Stimulated activated CD4-positive, alpha-beta T cell treated with anti-CD3 and anti-CD28 coated beads, Interleukin-4, amount 100 ng/mL, for 4 hours (primary cell): ENCODE measurements at places on chromosomes 2 and 18.

GRCh38 chr2:242044313-242044590, 174.7 kb downstream of the RTP5 start:
- no peak for DNase-seq

GRCh38 chr2:153373510-153374279, 104.9 kb downstream of the RPRM start:
- no peak for DNase-seq

DNA sequence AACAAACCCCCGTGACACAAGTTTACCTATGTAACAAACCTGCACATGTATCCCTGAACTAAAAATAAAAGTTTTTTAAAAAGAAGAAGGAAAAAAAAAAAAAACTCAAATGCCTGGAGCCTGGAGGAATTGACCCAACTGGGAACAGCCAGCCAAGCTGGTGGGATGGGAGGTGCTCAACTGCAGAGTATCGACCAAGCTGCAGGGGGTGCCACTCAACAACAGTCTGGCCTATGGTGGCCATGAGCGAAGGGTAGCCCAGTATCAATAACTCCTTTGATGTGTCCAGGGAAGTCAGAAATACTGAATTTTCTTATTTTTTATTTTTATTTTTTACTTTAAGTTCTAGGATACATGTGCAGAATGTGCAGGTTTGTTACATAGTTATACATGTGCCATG, 310.3 kb upstream of the DLGAP1 start:
- no peak for DNase-seq

- no peak for DNase-seq
Observed at GRCh38 chr2:160224507-160224906, 24.4 kb upstream of the ITGB6 start.
